ENCODE measurements at places on chromosomes 6 and 20.

DNA sequence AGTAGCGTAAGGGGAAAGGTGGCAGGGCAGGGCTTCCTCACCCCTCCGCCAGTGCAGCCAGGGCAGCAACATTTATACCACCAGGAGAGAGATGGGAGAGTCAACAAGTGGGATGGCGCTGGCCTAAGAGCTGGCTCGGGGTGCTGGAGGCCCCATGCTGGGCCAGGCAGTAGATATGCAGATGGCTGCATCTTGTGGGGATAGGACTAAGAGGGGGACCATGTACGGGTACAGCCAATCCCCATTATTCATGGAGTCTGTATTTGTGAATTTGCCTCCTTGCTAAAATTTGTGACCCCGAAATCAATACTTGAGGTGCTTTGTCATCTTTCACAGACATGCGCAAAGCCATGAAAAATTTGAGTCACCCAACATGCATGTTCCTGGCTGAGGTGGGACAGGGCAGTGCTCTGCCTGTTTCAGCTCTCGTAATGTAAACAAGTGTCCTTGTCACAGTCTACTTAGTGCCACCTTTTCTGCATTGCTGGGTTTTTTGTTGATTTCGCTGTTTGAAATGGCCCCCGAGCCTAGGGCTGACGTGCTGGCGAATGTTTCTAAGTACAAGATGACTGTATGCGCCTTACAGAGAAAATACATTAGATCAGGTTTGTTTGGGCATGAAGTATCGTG, 27.5 kb upstream of the TAF8 start:
- DNase-seq: no peak

DNA sequence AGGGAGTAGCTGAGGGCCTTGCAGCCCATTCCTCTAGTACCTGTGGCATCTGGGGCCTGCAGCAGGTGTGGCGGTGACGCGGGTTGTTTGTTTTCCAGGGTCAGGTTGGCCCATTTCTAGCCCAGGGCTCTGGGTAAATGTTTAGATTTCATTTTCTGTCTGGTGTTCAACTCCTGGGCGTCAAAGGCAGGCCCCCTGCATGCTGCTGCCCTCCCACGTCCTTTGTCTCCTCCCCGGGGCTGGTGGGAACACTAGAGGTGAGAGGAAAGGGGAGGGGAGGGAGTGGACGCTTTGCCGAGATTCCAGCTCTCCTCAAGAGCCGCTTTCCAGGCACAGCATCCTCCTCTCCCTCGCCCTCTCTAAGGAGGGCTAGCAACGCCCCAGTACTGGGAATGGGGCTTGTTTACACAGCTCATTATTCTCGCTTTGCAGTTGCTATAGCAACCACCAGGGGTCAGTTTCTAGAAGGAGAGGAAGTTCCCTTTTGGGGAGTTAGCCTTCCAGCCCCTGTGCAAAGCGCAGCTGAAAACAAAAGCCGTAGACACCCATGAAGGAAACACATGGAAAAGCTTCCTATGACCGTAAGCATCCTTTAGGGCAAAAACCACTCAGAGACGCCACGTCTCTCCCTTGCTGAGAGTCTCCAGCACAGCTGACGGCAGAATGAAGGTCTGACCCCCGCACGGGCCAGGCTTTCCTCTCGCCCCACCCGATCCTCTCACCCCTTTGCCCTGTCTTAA, 170.6 kb downstream of the LY86 start:
- DNase-seq: peak; percentile 92

- DNase-seq: no peak
Observed at GRCh38 chr6:155755452-155755851, 299.8 kb upstream of the NOX3 start.

DNA sequence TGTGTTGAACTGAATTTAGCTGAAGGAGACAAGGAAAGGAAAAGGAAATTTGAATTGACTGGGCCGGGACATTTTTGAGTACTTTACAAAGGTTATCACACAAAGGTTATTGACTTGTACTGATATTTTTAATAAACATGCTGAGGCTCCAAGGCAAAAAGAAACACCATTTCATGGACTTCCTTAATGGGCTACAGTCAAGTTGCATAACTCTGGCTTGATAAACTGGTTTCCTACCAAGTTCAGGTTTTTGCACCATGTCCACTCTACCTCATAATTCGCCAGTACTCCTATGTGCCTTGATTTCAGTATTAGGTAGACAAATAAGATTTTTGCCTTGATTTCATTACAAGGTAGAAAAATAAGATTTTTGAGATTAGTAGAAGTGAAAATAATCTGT, 65.8 kb upstream of the FUT9 start:
- no peak for DNase-seq

DNA sequence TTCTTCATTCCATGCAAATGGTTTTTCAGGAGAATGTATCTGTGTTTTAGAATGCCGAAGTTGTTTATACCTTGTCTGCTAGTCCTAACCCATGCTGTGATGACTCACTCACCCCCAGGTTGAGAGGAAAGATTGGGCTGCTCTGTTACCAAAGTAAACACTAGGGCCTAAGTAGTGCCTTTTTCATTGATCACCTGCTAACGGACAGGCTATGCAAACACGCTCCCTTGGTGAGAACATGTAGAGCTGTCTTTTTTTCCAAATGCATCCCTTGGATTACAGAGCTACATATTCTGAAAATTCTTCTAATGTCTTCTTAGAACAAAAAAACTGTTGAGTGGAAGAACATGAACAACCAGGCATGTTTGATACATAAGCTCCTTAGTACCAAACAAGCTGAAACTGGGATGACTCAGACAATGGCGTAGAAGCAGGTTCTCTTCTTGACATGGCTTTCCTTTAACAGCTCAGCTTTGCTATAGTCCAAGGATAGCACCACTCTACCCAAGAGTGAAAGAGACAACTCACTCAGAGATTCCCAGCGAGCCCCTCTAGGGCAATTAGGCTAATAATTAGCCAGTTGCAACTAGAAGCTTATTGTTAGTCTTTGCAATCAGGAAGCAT, 20.5 kb downstream of the PERP start:
- DNase-seq: no peak

DNA sequence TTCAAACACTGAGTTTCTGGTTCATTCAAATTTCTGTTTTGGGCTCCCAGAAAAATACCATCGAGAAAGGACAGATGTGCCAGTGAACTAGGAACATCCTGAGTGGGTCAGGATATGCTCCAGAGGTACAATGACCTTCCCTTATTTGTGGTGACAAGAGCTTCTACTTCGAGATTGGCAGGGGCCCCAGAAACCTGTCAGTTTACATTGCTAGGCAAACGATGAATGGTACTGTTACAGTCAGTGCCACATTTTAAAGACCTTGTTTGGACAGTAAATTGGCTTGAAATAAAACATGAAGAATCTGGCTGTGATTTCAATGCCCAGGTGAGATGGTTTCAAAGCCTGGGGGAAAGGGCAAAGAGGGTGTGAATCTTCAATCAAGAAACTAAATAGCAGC, 454.5 kb upstream of the ID4 start:
- no peak for DNase-seq

DNA sequence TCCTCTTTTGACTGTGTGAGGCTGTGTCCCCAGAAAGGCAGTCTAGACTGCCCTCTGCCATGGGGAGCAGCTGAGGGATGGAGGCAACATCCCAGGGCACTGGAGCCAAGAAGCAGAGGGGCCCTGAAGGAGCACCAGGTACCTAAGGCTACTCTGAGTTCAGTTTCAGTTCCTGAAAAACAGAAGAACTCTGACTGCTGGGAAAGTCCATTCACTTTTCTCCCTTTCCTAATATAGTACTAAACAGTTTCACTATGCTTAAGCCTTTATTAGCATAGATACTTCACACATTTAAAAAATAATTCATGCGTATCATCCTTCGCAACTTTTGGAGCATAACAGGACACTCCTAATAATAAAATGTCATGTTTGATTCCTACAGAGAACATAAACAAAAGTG, 130.0 kb downstream of the FOXC1 start:
- no peak for DNase-seq

GRCh38 chr20:60096166-60096565, 137.9 kb downstream of the CDH26 start:
- DNase-seq: no peak

Measured in eye (tissue), 1 donor.